ENCODE measurements at places on chromosomes 6 and 20.
A peak's percentile ranks its signal among the peaks of the same experiment; 100 is the strongest.

DNA sequence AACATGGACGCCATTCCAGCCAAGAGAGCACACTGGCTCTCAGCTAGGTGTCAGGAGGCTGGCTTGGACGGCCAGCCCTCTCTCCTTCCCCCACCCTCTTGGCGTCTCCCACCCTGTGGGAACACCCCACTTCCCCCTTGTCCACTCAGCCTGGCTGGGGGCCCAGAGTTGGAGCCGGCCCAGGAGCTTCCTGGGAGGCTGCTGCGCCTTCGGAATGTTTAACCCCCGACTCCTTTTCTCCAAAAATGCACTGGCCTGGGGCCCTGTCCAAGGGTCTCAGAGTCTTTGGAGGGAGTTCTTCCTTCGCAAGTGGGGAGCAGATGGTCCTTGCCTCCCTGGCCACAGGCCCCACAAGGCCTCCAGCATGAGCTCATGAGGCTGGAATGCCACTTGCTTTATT, 4.1 kb downstream of the ADAM33 start:
- DNase-seq: no peak

- no peak for DNase-seq
Measured at GRCh38 chr6:135759831-135760230, 91.7 kb upstream of the PDE7B start.

GRCh38 chr6:170152989-170153388, 137.9 kb downstream of the DLL1 start:
- no peak for DNase-seq

DNA sequence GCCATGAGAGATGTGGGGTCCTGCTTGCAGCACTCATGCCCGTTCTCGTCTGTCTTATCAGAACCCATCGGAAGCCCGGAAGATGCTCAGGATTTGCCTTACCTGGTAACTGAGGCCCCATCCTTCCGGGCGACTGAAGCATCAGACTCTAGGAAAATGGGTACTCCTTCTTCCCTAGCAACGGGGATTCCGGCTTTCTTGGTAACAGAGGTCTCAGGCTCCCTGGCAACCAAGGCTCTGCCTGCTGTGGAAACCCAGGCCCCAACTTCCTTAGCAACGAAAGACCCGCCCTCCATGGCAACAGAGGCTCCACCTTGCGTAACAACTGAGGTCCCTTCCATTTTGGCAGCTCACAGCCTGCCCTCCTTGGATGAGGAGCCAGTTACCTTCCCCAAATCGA, 8.3 kb downstream of the PI16 start:
- peak; percentile 48 for DNase-seq

DNA sequence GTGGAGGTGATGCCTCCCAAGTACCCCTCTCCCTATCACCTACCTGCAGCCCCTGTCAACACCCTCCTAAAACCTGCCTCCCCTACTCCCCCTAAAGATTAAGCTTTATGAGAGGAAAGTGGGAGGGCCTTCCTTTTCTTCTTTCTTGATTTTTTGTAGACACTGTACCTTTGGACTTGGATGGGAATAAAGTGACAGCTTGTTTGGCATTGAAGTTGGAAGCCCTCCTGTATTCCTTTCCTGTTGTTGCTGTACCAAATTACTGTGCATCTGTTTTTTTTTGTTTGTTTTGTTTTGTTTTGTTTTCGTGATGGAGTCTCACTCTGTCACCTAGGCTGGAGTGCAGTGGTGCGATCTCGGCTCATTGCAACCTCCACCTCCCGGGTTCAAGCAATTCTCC, 99.3 kb upstream of the NFATC2 start:
- DNase-seq: no peak

- DNase-seq: no peak
Measured at GRCh38 chr6:29726571-29727194, 3.4 kb downstream of the HLA-F start.

- DNase-seq: peak; percentile 52
Measured at GRCh38 chr6:1903780-1904465, 294.2 kb downstream of the FOXC1 start.

GRCh38 chr6:119022796-119023195, 55.7 kb downstream of the FAM184A start:
- DNase-seq: no peak

- no peak for DNase-seq
Measured at GRCh38 chr6:37897818-37898515, 78.4 kb downstream of the ZFAND3 start.

- DNase-seq: no peak
Measured at GRCh38 chr20:1618954-1619540, 762 bp downstream of the SIRPB1 start.

DNA sequence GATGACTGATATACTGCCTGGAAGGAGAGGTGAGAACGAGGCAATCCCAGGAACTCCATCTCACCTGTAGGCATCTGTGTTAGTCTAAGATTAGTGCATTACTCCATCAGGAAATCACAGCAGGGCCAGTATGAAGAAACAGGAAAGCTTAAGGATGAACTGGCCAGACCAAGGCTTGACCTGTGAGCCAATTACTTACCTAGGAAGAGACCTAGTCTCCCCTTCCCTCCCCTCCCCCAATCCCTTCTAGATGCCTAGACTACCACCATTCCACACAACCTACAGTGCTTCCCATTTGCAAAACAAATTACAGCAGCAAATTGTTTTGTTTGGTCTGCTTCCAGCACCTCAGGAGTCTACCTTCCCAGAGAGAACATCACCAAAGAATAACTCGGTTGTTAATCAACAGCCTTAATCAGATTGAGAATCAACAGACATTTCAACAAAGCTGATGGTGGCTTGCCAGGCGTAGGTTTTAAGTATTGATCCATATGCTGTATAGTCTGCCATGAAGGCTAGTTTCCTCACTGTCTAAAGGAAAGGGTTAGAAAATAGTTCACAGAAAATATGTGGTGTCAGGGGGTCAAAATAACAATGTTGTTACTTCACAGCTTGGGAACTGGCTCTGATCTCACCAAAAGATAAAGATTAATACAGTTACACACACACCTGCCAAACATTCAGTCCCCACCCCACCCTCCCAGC, 10.1 kb downstream of the PKHD1 start:
- peak; percentile 62 for DNase-seq
